ENCODE measurements at places on chromosomes 16 and 17.

- DNase-seq = peak; percentile 38
These were observed 20.2 kb upstream of the GUCY2D start for GRCh38 chr17:7982173-7982572.

GRCh38 chr17:64694207-64694606 lies 32.1 kb upstream of the SMURF2 start:
- peak; percentile 63 for DNase-seq

DNA sequence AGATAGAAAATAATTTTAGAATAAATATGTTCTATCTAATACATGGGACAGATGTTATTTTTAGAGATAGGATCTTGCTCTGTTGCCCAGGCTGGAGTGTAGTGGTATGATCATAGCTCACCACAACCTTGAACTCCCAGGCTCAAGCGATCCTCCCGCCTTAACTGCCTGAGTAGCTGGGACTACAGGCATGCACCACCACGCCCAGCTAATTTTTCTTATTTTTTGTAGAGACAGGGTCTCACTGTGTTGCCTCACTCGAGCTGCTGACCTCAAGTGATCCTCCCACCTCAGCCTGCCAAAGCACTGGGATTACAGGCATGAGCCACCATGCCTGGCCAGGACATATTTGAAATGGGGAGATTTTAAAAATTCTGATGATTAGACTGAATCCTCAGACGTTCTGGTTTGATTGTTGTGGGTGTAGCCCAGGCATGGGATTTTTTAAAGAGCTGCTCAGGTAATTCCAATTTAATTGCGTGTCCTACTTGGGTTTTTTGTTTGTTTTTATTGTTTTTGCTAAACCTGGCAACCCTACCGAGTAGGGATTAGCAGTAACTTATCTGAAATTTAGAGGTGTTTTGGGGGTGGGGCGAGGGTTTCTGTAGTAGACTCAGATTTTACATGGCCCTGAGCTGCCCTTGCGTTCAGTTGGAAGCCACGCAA lies 142.9 kb downstream of the RAB11FIP4 start:
- DNase-seq = peak; percentile 27

DNA sequence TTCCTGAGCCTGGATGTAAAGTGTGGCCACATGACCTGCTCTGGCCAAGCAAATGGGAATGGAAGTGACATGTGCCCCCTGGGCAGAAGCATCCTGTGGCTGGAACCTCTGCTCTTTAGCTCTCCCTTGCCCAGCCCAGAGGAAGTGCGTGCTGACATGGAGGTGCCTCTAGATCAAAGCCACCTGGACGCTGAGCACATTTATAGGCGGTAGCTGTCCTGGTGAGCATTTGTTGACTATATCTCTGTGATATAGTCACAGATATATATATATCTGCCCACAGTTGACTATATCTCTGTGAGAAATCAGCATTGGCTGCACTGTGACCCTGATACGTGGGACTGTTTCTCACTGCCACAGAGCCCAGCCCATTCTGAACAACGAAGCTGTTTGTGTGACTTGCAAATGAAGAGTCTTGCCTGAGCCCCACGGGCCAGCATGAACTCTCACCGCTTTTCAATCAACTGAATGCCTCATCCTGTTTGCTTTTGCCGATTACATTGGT lies 118.8 kb downstream of the C16orf95 start:
- no peak for DNase-seq

DNA sequence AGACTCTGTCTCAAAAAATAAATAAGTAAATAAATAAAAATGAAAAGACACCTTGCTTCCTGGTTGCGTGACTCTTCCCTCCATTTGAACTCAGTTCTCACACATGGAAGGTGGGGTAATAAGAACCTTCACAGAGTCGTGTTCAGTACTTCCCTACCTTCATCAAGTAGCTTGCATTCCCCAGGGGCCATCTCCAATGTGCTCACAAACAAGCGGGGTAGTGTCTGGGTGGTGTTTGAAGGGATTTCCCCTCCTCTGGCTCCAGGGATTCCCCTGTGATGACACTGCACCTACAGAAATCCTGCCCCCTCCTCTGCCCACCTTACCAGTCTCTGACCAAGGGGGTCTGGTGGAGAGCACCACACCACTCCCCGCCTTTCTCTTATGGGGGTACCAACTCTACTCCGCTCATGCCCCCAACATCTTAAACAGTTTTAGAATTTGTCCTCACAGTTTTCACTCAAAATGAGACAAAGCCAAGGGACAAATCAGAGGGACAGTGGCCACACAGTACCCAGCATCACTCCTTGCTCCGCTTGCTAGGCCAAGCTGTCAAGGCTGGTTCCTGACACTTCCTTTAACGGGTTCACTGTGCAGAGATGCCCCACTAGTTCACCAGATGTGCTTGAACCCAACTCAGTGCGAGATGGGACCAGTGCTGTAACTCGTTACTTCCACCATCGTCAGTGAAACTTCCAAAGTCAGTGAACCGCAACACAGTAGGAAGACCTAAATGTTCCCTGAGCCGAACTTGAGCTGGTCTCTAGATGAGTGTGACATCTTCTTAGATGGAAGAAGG lies 69.1 kb downstream of the COPRS start:
- peak; percentile 37 for DNase-seq

- DNase-seq = no peak
These were observed 39.5 kb downstream of the RAP1GAP2 start for GRCh38 chr17:2835780-2836179.

- no peak for DNase-seq
These were observed 2.6 kb downstream of the HOXB3 start for GRCh38 chr17:48587276-48588073.

GRCh38 chr16:75265911-75266701 lies 14.7 kb upstream of the BCAR1 start:
- DNase-seq = no peak

GRCh38 chr17:39036009-39036408 lies 68.8 kb upstream of the FBXO47 start:
- no peak for DNase-seq
